ENCODE measurements at places on chromosomes 1 and 21.

DNA sequence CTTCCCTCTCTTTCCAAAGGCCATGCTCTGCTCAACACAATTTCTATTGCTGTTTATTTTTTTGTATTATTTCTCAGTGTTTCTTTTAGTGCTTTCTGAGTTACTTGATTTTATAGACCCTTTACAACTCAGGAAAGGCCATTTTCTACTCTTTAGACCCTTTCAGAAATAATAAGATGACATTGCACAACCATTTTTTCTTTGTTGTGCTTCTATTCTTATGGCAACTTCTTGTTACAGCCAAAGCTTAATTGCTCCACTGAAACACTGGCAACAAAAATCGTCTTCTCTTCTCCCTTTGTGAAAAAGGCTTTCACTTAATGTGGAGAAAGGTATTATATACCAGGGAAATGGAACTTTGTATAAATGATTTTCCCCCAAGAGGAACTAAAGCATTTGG is 39.0 kb upstream of the SAMSN1 start:
- DNase-seq, result no peak

DNA sequence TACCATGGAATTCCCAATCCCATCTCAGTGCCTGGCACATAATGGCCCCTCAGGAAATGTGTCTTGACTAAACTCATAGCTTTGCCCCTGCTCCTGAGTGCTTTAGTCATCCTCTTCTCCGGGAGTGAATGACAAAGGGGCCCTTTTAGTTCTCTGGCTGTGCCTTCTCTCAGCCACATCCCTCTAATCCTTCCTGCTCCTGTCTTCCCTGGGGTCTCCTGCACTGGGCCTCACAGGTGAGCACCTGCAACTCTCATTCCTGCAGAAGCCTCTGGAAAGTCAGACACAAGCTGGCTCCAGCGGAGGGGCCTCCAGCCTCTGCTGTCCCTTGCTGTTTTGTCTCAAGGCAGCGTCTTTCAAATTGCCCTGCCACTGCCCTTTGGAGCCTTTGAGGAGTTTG is 14.0 kb upstream of the ETV3L start:
- no peak for DNase-seq

DNA sequence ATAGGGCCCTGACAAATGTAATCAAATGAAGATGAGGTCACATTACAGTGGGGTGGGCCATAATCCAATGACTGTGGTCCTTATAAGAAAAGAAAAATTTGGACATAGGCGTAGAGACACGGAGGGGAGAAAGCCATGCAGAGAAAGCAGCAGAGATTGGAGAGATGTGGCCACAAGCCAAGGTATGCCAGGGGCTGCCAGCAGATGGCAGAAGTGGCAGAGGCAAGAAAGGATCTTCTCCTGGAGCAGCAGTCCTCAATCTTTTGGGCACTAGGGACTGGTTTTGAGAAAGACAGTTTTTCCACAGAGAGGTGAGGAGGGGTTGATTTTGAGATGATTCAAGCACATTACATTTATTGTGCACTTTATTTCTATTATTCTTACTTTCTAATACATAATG is 355.1 kb downstream of the NPHP4 start:
- no peak for DNase-seq

DNA sequence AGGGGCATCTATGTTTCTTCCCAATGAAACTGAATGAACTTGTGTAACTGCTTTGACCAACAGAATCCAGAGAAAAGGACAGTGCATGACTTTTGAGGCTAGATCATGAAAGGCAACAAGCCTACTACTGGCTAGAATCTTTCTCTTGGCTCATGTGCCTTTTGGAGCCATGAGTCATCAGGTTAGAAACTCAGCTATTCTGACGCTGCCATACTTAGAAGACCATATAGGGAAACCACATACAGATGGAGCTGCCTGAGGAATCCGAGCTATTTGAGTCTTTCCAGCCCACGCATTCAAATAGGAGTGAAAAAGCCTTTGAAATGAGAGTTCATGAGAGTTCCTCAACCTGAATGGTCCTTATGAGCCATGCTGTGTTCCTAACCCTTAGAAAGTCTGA is 738.5 kb upstream of the CHRM3 start:
- DNase-seq, result no peak

- DNase-seq, result no peak
Measured at GRCh38 chr1:62774971-62775595, 8.8 kb upstream of the ATG4C start.

- DNase-seq, result no peak
Measured at GRCh38 chr1:65424573-65424889, 4.1 kb downstream of the LEPR start.

GRCh38 chr21:41425954-41426675 is at the start of gene MX1:
MX1 (plus strand) TSS chr21:41426239; CDS start chr21:41432071, 5,832 bp downstream.
- peak; percentile 79 for DNase-seq

- no peak for DNase-seq
Measured at GRCh38 chr1:194341587-194341986, 1155.2 kb upstream of the B3GALT2 start.

DNA sequence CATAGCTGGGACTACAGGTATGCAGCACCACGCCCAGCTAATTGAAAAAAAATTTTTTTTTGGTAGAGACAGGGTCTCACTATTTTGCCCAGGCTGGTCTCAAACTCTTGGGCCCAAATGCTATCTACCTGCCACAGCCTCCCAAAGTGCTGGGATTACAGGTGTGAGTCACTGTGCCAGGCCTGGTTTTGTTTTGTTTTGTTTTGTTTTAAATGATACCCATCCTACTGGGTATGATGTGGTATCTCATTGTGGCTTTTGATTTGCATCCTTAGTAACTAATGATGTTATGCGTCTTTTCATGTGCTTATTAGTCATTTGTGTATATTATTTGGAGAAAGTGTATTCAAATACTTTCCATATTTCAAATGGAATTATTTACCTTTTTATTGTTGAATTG is 142.3 kb downstream of the VPS13D start:
- no peak for DNase-seq

DNA sequence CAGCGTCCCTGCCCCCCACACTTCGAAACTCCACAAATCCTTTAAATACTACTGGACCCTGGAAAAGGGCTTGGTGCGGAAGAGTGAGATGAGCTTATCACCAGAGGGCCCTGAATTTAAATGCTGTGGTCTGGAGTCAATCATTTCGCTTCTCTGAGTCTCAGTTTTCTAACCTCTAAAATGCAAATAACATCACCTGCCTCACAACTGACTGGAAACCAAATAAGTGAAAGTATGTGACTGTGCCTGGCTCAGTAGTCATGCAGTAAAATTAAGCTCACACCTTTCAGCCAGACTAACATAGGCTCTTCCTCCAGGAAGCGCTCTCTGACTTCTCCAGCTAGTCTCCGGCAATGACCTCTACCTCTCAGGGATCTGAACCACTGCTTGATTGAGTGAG is 4.2 kb downstream of the GJA4 start:
- no peak for DNase-seq

DNA sequence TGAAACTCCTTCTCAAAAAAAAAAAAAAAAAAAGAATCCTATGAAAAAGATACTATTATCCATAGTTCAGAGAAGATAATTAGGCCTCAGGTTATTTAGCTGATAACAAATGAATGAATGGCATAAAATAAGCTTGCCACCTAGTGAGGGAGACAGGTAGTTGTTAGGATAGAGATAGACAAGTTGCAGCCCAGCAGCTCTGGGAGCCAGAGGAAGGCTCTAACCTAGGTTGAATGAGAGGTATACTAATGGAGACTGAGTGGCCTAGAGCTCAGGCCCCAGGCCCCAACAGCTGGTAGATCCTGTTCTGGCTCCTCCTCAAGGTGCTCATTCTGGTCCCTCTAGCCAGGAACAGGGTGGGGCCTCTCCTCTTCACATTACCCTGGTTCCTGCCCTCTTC is 20.6 kb upstream of the RSPO1 start:
- no peak for DNase-seq

DNA sequence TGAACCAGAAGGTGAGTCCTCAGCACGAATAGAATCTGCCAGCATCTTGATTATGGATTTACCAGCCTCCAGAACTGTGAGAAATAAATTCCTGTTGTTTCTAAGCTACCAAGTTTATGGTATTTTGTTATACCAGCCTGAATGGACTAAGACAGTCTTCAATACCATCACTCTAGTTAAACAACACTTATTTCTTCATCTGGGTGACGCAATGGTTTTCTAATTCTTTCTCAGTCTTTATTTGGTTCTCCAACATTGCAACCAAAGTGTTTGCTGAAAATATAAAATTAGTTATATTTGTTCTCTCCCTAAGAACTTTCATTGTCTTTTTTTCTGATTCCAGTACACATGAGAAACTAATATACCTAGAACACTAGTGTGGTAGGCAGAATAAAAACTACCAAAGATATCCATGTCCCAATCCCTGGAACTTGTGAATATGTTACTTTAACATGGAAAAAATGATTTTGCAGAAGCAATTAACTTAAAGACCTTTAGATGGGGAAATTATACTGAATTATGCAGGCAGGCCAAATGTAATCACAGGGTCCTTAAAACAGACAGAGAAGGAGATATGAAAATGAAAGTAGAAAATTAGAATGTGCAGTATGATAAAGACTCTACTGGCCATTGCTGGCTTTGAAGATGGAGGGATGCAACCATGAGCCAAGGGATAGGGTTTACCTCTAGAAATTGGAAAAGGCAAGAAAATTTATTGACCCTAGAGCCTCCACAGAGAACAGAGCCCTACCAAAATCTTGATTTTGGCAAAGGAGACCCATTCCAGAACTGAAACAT is 1115.1 kb downstream of the PLA2G4A start:
- DNase-seq, result no peak

- DNase-seq, result no peak
Measured at GRCh38 chr1:84996846-84997666, at the start of gene MCOLN2. MCOLN2 (minus strand) TSS chr1:84997113; CDS start chr1:84996872, 241 bp downstream.

DNA sequence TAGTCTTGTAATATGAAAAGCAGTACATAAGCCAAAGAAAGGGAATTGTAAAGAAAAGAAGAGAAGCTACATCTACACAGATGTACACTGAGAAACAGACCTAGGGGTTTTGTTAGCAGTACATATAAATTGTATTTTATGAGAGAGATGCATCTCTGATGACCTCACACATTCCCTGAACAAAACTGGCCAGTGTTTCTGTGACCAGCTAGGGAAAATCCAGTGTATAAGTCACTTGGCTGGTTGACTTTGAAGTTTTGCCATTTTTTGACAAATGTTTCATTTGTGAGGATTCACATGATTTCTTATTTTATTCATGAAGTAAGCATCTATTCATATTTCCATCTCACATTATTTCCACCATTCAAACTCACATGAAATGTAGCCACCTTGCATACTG is 28.3 kb upstream of the DYNLT5 start:
- DNase-seq, result no peak

GRCh38 chr1:5001466-5001865 is 347.1 kb downstream of the AJAP1 start:
- DNase-seq, result no peak

DNA sequence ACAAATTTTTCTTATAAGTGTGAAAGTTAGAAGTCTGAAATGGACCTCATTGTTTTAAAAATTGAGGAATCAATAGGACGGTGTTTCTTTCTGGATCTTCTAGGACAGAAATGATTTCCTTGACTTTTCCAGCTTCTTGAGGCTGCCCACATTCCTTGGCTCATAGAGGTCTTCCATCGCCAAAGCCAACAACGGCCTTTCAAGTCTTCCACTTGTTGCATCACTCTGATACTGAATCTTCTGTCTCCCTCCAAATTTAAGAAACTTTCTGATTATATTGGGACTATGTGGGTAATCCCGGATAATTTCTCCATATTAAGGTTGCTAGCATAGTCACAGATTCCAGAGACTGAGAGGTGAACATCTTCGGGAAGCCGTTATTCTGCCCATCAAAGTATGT is 595.4 kb upstream of the ADAMTS5 start:
- DNase-seq, result no peak

GRCh38 chr1:182278144-182279054 is 113.2 kb downstream of the GLUL start:
- DNase-seq, result no peak

DNA sequence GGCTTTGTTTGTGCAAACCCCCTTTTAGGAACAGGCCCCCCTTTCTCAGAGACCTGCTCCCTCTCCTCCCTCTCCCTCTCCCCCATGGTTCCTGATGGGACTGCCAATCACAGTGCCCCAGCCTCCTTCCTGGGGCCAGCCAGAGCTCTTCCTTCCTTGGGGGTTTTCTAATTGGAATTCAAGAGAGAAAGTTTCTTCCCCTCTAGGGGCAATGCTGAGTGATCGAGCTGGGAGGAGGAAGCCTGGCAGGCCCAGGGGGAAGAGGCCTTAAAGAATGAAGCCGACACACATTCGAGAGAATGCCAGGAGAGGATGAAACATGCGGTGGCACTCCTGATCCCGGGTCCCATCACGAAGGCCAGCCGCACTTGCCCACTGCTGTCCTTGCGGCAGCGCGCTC is 21.3 kb upstream of the COL16A1 start:
- no peak for DNase-seq

GRCh38 chr1:90650401-90650800 is 66.7 kb downstream of the BARHL2 start:
- DNase-seq, result no peak

DNA sequence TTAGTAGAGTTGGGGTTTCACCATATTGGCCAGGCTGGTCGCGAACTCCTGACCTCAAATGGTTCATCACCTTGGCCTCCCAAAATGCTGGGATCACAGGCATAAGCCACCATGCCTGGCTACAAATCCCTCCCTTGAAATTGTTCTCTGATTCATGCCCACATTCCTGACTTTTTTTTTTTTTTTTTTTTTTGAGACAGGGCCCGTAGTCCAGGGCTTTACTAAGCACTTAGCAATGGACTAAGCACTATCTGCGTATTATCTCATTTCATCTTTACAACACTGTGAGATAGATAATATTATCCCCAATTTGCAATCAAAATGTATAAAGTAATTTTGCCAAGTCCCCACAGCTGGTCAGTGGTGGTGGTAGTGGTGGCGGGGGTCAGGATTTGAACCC is 58.9 kb downstream of the VWA5B1 start:
- DNase-seq, result no peak

- DNase-seq, result no peak
Measured at GRCh38 chr21:45187646-45188045, 100.0 kb downstream of the POFUT2 start.

- DNase-seq, result no peak
Measured at GRCh38 chr21:45478816-45479669, 63.2 kb downstream of the SLC19A1 start.

GRCh38 chr1:224666078-224666477 is 50.0 kb downstream of the CNIH3 start:
- no peak for DNase-seq

GRCh38 chr1:118485757-118486156 is 300.7 kb upstream of the SPAG17 start:
- DNase-seq, result no peak

DNA sequence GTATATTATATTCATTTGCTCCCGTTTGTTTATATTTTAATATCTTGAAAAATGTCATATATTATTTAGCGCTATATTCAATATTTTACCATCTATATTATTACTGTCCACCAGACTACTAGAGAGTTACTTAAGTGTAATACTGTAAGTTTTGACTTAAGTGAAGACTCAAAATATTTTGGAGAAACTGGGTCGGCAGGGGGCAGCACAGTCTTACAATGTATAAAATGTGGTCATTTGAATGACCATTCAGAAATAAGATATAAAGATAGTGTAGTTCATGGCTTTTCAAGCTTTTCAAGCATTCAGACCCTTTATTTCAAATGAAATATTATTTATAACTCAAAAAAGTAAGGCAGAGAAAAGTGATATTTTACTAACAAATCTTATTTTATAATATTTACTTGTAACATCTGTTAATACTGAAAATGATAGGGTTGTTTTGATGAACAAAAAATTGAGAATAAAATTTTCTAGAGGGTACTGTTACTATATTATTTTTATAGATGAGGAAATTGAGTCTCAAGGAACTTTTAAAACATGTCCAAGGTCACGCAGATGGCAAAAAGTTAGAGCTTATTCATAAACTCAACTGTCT is 89.0 kb upstream of the SERTAD4 start:
- DNase-seq, result peak; percentile 5
